ENCODE measurements at places on chromosomes 16 and 17. TPM values are rescaled to one million over a fixed set of nuclear protein-coding genes. Genes with fewer than 3 reads are reported as not detected.

GRCh38 chr17:65930140-65930730 lies 261.7 kb downstream of the CEP112 start:
- no peak for DNase-seq

TMEM88 gene
- total RNA-seq, result 19.8 TPM

VWA3A gene
- total RNA-seq, result under 0.01 TPM

GRCh38 chr17:31393749-31394146 lies 2.3 kb downstream of the RAB11FIP4 start:
- no peak for DNase-seq

KRT24 gene
- total RNA-seq, result not detected

CCL7 gene
- not detected for total RNA-seq

OR1A1 gene
- not detected for total RNA-seq

Data from epithelial cell of proximal tubule (primary cell).